Liver (tissue), 10 donors: ENCODE measurements at places on chromosomes 7 and 10. TPM values are rescaled to one million over a fixed set of nuclear protein-coding genes. Genes with fewer than 3 reads are reported as not detected.

ITIH2 gene
- total RNA-seq: 1,345 TPM

- no peak for DNase-seq
These were observed 26.4 kb downstream of the CBX3 start for GRCh38 chr7:26227987-26228386.

GRCh38 chr10:18000601-18001000 lies 48.9 kb downstream of the SLC39A12 start:
- no peak for DNase-seq

GRCh38 chr10:21513405-21513788 lies 12.1 kb downstream of the SKIDA1 start:
- no peak for DNase-seq

DNA sequence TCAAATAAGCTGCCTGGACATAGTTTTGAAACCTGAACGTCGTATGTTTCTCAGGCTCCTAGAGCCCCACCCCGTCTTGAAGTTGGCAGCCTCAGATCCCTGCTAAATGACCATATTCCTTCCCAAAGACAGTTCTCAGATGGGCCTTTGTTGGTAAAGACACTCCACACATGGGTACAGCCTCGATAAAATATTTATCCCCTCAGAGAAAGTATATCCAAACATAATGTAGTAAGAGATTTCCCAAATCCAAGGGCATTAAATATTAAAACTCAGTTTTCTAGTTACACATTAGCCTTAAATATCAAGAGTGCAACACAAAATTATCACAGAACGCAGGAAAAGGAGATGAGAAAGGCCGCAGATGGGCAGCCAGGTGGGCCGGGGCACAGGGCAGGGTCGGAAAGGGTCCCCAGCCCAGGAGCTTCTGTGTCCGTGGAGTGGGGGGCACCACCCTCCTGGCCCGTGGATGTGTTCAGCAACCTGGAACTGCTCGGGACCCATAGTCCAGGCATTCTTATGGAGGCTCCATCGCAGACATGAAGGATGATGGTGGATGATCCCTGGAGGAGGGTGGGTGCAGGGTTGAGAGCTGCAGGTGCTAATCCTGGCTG lies 1.5 kb upstream of the CFAP46 start:
- DNase-seq: no peak

DNA sequence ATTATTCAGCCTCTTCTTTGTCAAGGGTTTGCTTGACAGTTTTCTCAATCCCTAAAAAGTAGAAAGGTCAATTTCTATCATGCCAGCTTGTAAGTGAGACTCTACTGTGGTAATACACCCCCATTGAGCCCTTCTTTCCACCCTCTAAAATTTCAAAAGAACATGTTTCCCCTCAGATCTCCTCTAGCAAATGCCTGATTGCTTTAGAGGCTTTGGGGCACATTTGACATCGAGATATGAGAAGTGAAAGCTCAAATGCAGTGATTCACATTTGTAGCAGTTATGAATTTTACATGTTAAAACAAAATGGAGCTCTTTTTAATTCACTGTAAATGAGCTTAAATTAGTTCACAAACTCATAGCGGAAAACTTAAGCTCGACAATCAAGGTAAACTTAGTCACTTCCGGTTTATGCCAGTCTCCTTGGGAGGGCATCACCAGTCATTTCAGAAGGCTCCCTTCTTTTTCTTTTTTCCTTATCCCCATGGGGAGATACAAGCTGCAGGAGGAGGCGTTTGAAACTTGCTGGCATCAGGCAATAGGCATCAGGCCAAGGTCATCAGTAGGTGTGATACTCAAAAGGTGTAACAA lies 55.3 kb upstream of the ADO start:
- no peak for DNase-seq

DNA sequence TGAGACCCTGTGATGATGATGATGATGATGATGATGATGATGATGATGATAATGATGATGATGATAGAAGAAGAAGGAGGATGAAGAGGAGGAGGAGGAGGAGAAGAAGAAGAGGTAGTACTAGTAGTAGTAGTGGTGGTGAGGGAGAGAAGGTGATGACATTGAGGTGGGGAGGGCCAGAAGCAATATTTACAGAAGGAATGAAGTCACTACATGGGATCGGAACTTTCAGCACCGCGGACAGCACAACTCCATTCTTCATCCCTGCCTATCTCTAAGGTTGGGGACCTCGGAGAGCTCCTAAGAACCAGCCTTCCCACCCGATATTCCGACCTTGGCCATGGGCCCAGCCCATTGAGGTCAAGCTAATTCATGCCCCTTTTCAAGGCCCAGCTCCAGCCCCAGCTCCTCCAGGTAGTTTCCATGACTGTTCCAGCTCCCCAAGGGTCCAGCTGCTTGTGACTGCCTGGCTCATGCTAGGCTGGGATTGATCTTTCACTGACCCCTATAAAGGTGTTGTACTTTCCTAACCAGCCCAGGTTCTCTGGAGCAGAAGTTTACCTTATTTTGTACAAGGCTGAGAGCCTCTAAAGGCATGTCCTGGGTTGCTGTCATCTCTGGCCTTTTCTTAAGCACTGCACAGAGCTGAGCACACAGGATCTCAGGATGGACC lies 10.3 kb downstream of the CRHR2 start:
- peak; percentile 47 for DNase-seq

DNA sequence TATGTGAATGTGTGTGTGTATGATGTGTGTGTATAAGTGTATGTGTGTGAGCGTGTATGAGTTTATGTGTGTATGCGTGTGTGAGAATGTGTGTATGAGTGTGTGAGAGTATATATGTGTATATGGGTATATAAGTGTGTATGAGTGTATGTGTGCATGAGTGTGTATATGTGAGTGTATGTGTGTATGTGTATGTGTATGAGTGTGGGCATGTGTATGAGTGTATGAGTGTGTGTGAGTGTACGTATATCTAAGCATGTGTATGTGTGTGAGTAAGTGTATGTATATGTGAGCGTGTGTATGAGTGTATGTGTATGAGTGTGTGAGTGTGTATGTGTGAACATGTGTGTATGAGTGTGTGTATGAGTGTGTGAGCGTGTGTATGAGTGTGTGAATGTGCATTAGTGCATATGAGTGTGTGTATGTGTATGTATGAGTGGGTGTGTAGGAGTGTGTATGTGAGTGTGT lies 12.9 kb downstream of the SLC13A4 start:
- no peak for DNase-seq
